ENCODE measurements at places on chromosomes 5 and 9. TPM values are rescaled to one million over a fixed set of nuclear protein-coding genes. Genes with fewer than 3 reads are reported as not detected.

GRCh38 chr5:178113841-178114324 lies 551 bp downstream of the N4BP3 start:
- no peak for DNase-seq

DNA sequence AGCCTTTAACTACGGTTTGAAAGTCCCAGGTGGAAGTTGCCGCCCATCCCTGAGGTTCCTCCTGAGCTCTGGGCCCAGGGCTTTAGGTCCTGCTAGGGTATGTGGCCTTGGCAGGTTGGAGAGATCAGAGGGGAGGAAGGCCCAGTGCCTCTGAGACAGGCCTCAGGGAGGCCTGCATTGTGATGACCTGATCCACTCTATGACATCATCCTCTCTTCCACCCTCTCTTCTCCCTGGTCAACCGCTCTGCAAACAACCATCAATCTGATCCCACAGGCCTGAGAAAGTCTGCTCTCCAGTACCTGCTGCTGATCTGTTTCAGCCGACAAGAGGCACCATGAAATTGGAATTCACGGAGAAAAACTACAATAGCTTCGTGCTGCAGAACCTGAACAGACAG lies at the start of gene CCIN:
TSS of gene CCIN (plus strand) at position 223 of the 400 bp plus-strand sequence. CDS start at position 338, 115 bp downstream.
- no peak for DNase-seq

- no peak for DNase-seq
Measured at GRCh38 chr5:149708981-149709594, 21.0 kb upstream of the PPARGC1B start.

GRCh38 chr5:84436866-84437265 lies 52.2 kb upstream of the EDIL3 start:
- DNase-seq = no peak

The IRGM gene
- total RNA-seq = 0.17 TPM

The MOB3B gene
- 10.9 TPM for total RNA-seq

The C6 gene
- not detected for total RNA-seq

DNA sequence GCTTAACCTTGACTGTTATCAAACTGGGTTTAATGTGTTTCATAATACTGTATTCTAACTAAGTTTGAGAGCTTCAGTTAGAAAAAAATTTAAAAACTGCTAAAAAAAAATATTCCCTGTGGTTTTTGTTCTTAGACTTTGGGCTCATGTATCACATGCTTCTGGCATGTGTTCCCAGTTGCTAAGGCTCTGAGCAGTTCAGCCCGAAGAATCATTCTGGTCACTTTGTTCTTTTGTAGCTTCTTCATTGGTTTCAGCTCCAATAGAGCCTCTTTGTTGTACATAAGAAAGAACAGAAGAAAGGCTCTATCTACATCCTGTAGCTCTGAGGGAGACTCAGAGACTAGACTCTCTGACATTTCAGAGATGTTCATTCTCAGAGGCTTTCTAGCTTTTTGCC lies 25.6 kb downstream of the KCNN2 start:
- DNase-seq = no peak

DNA sequence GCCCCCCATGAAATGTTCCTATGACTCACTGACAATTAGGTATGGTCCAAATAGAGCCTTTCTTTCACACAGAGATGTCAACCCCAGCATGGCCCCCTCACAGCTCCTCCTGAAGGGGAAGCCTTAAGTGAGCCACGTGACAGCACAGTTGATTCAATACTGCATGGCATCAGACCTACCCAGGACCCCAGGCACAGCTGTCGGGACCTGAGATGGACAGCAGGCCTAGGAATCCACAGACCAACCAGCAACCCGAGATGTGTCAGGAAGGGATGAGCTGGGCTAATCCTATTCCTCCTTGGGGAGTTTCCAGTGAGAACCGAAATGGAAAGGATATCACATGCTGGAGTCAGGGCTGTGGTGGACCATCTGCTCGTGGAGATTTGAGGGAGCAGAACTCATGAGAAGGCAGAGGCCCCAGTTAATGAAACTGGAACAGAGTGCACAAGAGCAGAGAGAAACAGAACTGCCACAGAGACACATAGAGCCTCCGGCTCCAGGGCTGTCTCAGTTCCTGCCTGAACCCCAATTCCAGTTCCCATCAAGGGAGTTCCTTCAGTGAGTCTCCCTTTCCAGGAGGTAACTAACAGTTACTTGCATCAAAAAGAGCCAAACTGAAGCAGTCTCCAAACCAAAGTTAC lies 42.1 kb upstream of the SMIM23 start:
- no peak for DNase-seq

- no peak for DNase-seq
Measured at GRCh38 chr5:167208911-167209310, 1082.5 kb upstream of the WWC1 start.

DNA sequence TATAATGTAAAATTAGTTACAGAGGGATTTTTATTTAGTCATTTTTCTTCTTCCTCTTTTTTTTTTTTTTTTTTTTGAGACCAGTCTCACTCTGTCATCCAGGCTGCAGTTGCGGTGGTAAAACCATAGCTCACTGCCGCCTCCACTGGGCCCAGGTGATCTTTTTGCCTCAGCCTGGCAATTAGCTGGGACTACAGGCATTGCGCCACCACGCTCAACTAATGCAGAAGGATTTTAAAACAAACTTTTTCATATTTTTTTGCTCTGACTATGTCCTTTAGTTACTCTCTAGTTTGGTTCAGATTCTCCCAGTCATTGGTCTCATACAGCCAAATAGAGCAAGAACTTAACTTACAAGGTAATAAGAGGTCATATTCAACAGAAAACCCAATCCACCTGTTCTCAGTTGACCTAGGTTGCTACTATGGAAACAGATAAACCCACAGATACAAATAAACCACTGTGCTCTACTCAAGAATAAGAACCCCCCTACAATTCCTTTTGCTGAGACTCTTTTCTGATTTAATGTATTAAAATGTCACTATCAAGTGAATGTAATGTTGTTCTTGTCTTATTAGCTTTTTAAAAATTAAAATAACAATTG lies 50.1 kb upstream of the TTC39B start:
- no peak for DNase-seq
